ENCODE measurements at places on chromosomes 7 and 10.

DNA sequence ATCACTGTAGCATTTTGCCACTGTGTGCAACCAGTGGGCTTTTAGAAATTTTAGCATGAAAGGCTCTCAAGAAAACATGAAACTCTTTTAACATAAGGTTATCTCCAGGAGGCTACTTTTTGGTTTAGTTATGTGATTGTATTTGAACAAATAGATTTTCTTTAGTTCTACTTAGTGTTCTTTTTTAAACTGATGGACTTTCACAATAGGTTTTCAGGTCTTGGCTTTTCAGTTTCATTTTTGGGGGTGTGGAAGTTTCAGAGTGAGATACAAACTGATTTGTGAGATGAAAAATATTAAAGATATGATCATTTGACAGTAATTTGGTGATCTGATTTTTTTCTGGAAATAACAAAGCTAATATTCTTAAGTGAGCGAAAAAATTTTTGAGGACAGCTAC, 344.1 kb downstream of the PHF14 start:
- no peak overlapping the region for H3K4me3 ChIP-seq
- no peak overlapping the region for H3K27ac ChIP-seq
- DNase-seq = no peak
- no peaks in the 10 kb centered on the region for H3K4me1 ChIP-seq

DNA sequence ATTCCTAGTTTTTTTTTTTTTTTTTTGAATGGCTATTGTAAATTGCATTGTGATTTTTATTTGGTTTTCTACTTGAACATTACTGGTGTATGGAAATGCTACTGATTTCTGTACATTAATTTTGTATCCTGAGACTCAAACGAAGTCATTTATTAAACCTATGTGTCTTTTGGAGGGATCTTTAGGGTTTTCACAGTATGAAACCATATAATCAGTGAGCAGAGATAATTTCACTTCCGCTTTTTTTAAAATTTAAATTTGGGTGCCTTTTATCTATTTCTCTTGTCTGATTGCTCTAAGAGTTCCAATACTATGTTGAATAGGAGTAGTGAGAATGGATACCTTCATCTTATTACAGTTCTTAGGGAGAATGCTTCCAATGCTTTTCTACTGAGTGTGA, 102.7 kb downstream of the ZWINT start:
- no peaks in the 10 kb centered on the region for H3K4me1 ChIP-seq
- no peak overlapping the region for H3K4me3 ChIP-seq
- no peaks in the 10 kb centered on the region for H3K27me3 ChIP-seq
- H3K27ac ChIP-seq = no peak overlapping the region

DNA sequence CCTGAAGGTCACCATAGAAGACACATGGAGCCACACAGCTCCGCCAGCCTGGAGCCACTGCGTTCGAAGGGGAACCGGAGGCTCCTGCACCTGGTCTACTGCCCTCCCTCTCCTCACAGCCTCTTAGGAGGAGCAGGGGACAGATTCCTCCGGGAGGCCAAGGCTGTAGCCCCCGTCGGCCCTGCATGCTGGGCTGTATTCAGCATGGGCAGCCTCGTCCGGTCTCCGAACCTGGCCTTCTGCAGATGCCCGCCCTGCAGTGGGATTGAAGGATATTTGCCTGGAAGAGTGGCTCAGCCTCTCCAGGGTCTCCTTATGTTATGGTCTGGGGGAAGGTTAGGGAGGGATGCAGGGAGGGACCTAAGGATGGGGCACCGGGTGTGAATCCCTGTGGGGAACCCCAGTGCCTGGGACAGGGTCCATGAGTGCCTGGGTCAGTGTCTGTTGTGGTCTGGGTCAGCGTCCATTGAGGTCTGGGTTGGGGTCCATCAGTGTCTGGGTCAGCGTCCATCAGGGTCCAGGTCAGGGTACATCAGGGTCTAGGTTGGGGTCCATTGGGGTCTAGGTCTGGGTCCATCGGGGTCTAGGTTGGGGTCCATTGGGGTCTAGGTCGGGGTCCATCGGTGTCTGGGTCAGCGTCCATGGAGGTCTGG, 13.0 kb upstream of the SCART1 start:
- no peak overlapping the region for H3K27ac ChIP-seq
- H3K27me3 ChIP-seq = no peaks in the 10 kb centered on the region
- peaks cover 4% of the 10 kb centered on the region for H3K4me1 ChIP-seq
- no peak for DNase-seq
- H3K4me3 ChIP-seq = no peak overlapping the region

GRCh38 chr7:143510854-143511592, 33.4 kb downstream of the TAS2R41 start:
- H3K4me3 ChIP-seq = no peak overlapping the region
- no peaks in the 10 kb centered on the region for H3K27me3 ChIP-seq
- H3K36me3 ChIP-seq = no peaks in the 10 kb centered on the region
- DNase-seq = no peak

DNA sequence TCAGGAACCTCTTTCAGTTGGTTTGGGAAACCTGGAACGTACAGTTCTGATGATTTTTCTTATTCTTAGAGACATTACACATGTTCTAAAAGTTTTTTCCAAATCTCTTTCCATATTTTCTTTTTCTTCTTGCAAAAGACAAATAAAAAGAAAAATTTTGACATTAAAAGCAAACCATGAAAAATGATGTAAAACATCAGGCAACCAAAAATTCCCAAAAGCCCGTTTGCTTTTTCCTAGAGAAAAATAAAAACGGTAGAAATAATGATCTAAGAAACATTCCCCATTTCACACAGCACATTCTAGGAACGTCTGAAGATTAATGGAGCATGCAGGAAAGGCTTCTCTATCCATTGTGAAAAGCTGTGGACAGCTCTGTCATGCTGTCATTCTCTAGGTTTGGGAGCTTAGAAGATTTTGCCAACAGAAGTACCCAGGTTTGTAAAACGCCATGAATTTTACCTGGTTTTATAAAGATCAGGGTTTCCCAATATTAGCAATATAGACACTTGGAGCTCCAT, 11.2 kb upstream of the PRTFDC1 start:
- H3K4me3 ChIP-seq = no peak overlapping the region
- no peak overlapping the region for H3K27ac ChIP-seq
- no peaks in the 10 kb centered on the region for H3K27me3 ChIP-seq
- H3K36me3 ChIP-seq = no peaks in the 10 kb centered on the region
- H3K4me1 ChIP-seq = peaks cover 9% of the 10 kb centered on the region
- no peak for DNase-seq

- H3K4me1 ChIP-seq = no peaks in the 10 kb centered on the region
- no peaks in the 10 kb centered on the region for H3K36me3 ChIP-seq
- H3K4me3 ChIP-seq = no peak overlapping the region
- H3K27ac ChIP-seq = no peak overlapping the region
Measured at GRCh38 chr10:133618851-133619250, 7.7 kb downstream of the FRG2B start.

- no peaks in the 10 kb centered on the region for H3K27me3 ChIP-seq
- H3K4me1 ChIP-seq = no peaks in the 10 kb centered on the region
- no peak overlapping the region for H3K27ac ChIP-seq
- no peaks in the 10 kb centered on the region for H3K36me3 ChIP-seq
- H3K4me3 ChIP-seq = no peak overlapping the region
Measured at GRCh38 chr7:41323806-41324205, 379.1 kb downstream of the INHBA start.

DNA sequence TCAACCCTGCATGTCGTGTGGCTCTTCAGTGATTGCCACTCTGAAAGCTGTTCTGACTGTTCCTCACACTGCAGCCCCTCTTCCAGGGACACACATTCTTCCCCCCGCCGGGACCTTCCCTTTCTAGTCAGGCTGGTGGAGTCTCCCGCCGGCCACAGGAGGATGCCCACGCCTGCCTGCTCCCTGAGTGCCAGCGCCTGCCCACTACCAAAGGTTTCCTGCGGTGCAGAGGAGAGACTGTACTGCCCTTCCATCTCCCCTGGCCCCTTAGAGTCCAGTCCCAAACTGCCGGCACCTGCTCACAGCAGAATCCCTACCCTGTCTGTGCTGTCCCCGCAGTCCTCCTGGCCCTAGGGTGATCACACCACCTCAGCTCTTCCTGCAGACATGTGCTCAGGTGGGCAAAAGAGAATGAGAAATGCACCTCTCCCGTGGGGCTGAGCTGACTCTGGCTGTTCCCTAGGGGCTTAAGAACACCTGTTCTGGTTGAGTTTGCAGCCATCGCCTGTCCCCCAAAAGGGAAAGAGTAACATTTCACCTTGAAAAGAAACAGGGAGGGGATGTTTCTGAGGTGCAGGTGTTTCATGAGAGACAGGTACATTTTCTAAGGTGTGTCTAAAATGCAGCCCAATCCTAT, 1.4 kb downstream of the PODXL start:
- no peak overlapping the region for H3K27ac ChIP-seq
- no peaks in the 10 kb centered on the region for H3K27me3 ChIP-seq
- DNase-seq = no peak
- peaks cover 24% of the 10 kb centered on the region for H3K4me1 ChIP-seq
- no peak overlapping the region for H3K4me3 ChIP-seq

GRCh38 chr7:158015403-158016179, 572.0 kb downstream of the PTPRN2 start:
- no peak for DNase-seq
- H3K27ac ChIP-seq = no peak overlapping the region
- no peaks in the 10 kb centered on the region for H3K36me3 ChIP-seq

GRCh38 chr7:116353647-116354046, 143.3 kb downstream of the TES start:
- H3K4me1 ChIP-seq = peaks cover 31% of the 10 kb centered on the region
- H3K36me3 ChIP-seq = no peaks in the 10 kb centered on the region
- H3K27ac ChIP-seq = no peak overlapping the region
- no peaks in the 10 kb centered on the region for H3K27me3 ChIP-seq

- no peak overlapping the region for H3K4me3 ChIP-seq
- DNase-seq = no peak
- no peaks in the 10 kb centered on the region for H3K27me3 ChIP-seq
- no peaks in the 10 kb centered on the region for H3K4me1 ChIP-seq
Measured at GRCh38 chr7:135519233-135519688, 9.4 kb upstream of the CNOT4 start.

Data from adrenal gland (tissue), 19 donors.